Activated gamma-delta T cell treated with Interleukin-2 at 50 U/mL for 16 hours (primary cell): ENCODE measurements at places on chromosomes 12 and 14.
A peak's percentile ranks its signal among the peaks of the same experiment; 100 is the strongest.

- no peak for DNase-seq
Measured at GRCh38 chr12:2526371-2526770, 268.4 kb upstream of the FKBP4 start.

GRCh38 chr12:107568718-107569117, 116.9 kb upstream of the PWP1 start:
- DNase-seq, result no peak

DNA sequence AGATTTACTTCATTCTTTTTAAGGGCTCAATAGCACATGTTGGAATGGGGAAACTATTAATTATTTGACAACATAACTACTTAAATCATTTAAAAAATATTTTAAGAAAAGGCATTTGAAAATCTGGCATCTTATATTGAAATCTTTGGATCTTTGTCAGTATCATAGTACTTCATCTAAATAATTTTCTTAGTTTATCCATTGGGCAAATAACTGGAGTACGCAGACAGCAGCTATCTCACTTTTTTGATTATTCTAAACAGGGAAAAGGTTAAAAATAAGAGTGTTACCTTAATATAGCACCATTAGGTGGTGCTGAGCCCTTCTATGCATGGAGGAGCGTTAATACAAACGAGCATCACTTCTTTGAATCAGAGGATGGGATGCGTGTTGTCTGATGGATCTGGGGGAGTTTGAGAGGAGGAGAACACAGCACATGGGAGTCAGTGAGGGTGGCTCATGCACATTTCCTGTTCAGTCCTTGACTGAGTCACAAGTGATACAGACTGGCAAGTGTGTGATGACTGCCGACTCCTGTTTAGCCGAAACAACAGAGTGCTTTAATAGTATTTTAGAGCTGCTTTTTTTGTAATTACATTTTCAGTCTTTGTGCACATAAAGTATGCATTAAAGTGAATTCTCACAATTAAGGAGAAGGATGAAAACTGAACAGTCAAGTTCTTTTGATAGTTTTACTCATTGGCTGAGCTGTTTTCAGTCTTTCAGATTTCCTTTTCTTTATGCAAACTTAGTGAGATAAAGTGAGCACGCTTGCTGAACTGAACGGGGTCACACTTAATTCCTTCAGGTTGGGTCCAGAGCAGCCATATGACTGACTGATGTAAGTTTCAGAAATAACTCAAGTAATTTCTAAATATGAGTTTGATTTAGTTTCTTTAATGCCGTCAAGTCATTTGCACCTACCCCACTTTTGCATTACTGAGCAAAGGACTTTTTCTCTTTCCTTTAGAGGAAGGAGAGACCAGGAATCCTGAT, 92.7 kb downstream of the DIP2B start:
- DNase-seq, result peak; percentile 22

DNA sequence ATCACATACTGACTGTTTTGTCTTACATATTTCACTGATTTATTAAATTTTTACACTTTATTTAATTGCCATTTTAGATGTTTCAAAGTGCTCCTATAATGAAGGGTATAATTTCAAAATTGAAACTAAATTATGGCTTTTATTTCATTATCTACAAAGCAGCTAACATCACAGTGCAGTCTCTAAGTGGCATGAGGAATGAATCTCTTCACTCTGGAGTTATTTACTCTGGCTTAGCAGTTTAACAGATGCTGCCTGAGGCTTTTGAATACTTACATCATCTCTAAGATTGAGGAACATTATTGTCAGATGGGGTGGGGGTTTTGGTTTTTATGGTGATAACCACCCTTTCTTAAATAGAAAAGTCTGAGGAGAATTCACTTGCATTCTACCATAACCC, 386.4 kb downstream of the TRHDE start:
- no peak for DNase-seq

DNA sequence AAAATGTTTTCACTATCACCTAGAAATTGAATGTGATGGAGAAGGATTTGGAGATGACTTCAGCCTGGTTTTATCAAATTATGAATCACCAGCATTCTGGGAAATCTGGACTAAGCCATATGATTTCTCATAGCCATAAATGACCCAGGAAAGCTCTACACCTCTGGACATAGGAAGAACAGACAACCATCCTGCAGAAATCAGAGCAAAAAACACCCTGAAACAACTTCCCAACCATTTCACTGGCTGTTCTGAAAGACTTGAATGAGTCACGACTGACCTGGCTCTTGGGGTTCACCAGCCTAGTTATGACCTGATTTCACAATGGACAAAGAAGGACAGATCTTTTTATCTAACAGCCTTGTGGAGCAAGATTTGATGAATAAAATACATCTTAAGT, 123.8 kb downstream of the KCNH5 start:
- DNase-seq, result no peak

DNA sequence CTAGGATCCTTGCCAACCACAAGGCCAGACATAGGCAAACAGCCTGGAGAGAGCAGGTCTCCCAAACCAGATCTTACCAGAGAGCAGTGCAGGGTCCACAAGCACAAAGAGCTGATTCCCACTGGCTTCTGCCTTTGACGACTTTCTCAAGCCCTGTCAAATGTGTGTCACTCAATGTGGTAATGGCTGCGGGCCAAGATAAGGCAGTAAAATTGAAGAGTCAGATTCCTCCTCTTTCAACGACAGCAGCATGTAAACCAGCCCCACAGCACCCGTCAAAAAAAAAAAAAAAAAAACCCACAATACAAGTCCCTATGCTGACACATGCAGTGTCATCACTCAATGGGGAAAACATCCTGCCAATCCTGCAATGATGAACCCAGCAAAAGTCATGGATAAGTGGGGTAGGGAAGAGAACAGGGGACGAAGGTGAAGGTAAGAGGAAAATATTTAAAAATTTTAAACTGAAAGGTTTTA, at the start of gene STON2:
STON2 (minus strand) TSS at position 123 of the 477 bp plus-strand sequence. CDS start 1,942 bp downstream, outside the sequence.
- DNase-seq, result no peak

- peak; percentile 36 for DNase-seq
Measured at GRCh38 chr12:119659289-119659897, 8.5 kb upstream of the PRKAB1 start.

- no peak for DNase-seq
Measured at GRCh38 chr12:95870897-95871296, 12.1 kb downstream of the SNRPF start.

- no peak for DNase-seq
Measured at GRCh38 chr14:104294628-104294982, 156.2 kb downstream of the KIF26A start.

DNA sequence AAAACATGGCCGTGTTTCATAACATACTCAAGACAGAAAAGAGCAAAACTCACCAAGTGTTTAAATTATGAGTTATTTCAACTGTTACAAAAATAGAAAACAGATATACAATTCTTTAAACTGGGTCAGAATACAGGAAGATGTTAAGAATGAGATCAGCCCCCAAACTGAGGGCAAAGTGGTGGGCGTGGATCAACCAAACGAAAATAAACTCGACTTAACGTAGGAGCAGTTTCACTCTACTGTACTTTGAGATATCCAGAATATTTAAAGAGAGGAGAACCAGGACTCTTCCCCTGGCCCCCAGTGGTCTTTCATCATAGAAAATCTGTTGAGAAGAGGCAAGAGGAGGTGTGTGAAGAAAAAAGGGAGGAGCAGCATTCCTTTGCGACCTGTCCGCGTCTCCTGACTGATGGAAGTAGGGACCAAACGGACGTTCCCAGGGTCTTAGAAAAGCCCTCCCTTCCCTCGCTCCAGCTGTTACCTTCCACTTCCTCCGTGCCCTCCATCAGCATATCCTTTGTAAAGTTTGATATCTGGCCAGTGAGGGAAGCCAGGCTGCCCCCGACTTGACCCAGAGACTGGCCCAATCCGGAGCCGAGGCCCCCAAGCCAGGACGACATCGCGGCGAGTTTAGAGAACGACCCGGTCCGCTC, 668 bp downstream of the TRIP11 start:
- no peak for DNase-seq

GRCh38 chr12:91070936-91071335, 13.1 kb upstream of the KERA start:
- no peak for DNase-seq

DNA sequence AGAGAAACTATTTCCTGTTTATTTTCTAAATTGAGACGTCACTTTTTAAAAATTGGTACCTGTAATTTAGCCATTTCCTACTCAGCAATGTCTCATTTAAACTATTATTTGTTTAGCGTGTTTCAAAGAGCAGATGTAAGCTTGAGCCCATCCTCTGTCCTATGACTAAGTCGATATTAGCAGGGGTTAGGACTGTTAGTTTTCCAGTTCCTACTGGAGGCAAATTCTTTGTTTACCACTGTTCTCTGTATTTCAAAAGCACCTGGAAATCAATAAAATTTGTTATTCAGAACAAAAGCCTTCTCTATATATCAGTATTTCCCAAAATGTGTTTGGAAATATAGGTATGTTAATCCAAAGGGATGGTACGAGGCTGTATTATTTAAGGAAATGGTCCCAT, 42.4 kb downstream of the MDM2 start:
- no peak for DNase-seq

GRCh38 chr14:73712540-73713180, 1.5 kb downstream of the PNMA1 start:
- no peak for DNase-seq

DNA sequence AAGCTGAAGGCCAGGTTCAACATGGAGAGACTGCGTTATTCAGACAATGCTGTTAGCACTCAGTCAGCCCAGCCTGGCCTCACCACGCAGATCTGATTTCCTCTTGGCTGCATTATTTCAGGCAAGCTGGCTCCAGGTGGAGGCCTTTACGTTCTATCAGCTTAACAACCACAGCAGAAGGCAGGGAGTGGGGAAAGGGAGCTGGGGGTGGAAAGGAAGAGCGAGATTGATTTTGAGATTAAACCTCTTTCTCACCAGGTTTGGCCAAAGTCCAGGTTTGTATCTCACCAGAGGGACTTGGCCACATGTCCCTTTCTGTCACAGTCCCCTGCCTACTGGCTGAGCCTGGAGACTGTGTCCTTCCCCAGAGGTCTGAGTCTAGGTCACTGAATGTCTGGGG, 543.7 kb upstream of the TMEM132C start:
- no peak for DNase-seq

GRCh38 chr12:62599854-62600437, 133.3 kb downstream of the MON2 start:
- DNase-seq, result no peak

DNA sequence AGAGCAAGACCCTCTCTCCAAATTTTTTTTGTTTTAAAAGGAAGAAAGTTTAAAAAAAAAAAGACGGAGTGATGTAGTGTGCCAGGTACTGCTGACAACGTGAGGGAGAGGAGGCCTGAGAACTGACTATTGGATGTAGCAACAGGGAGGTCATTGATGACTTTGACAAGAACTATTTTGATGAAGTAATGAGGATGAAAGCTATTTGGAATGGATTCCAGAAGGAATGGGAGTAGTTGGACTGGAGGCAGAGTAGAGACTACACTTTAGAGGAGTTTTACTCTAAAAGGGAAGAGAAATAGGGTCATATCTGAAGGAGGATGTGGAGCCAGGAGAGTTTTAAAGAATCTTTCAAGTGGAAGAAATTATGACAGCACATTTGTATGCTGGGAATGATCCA, 27.8 kb upstream of the SLC38A2 start:
- DNase-seq, result no peak

DNA sequence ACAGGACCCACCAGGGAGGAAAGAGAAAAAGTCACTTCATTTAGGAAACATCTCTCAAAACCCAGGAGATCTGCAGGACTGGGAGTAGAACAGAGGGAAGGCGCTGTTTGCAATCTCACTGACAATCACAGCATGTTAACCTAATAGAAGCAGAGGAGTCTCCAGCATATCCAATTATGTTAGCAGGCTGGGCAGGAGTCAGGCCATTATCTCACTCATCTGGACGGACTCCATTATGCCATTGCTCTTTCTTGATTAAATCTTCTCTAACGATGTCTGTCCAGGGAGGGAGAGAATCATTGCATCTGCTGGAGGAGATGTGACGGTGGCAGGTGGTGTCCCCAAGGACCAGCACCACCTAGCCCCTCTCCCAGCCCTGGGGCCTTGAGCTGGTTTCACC, 203.8 kb upstream of the SFSWAP start:
- DNase-seq, result no peak

- DNase-seq, result no peak
Measured at GRCh38 chr14:64817631-64818030, 62.1 kb downstream of the SPTB start.

GRCh38 chr12:132029503-132030300, 80.0 kb downstream of the EP400 start:
- no peak for DNase-seq

GRCh38 chr14:48936362-48936761, 649.8 kb downstream of the RPS29 start:
- DNase-seq, result no peak

GRCh38 chr12:94080341-94081009, 67.9 kb upstream of the PLXNC1 start:
- no peak for DNase-seq

- DNase-seq, result no peak
Measured at GRCh38 chr14:64569138-64569631, 19.4 kb downstream of the PPP1R36 start.

DNA sequence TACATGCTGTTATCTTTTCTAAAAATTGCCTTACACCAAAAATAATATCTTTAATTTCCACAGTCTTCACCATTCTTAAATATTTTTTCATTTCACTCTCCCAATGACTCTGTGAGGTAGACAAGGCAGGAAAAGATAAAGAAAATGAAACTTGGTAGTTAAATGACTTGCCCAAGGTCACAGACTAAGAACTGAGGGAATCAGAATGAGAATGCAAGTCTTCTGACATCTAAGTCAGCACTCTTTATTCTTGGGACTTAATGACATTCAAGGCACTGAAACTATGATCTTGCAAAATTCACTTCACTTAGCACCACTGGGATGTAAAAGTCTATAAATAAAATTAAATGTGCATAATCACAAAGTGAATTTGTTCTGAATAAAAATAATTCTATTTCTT, 104.5 kb downstream of the SLC2A13 start:
- DNase-seq, result no peak

DNA sequence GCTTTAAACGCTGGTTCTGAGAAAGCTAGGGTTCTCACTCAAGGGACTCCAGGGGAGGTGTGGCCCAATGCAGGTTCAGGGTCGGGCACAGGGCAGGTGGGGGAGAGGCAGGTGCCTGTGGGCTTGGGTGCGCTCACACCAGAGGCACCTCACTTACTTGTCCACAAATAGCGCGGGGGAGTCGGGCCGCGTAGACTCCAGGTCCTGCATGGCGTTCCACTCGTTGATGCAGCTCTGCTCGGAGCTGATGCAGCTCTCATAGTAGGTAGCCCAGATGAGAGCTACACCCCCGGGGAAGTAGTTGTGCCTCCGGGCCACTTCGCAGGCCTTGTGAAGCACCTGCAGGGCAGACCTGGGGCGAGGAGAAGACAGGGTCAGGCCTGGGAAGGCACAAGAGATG, 49.9 kb downstream of the SSH1 start:
- no peak for DNase-seq

DNA sequence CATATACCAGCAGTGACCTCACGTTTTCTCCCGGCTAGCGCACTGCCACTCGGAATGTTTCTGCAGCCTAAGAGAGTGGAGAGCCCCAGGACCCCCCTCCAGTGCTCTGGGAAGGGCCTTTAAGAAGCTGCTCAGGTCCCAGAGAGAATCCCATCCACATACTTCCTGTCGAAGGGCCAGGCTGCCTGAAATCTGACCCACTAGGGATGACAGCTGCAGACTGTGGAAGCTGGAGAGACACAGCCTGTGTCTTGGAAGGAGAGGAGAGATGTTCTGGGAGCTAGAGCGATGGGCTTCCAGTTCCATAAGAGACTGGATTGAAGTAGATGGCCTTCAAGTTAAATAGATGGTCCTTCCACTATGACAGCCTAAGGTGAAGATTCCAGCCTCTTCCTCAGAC, 54.4 kb downstream of the IQSEC3 start:
- no peak for DNase-seq
